Type B pancreatic cell (in vitro differentiated cells): ENCODE measurements at places on chromosomes 7 and 10. TPM values are rescaled to one million over a fixed set of nuclear protein-coding genes. Genes with fewer than 3 reads are reported as not detected.
A peak's percentile ranks its signal among the peaks of the same experiment; 100 is the strongest.

DNA sequence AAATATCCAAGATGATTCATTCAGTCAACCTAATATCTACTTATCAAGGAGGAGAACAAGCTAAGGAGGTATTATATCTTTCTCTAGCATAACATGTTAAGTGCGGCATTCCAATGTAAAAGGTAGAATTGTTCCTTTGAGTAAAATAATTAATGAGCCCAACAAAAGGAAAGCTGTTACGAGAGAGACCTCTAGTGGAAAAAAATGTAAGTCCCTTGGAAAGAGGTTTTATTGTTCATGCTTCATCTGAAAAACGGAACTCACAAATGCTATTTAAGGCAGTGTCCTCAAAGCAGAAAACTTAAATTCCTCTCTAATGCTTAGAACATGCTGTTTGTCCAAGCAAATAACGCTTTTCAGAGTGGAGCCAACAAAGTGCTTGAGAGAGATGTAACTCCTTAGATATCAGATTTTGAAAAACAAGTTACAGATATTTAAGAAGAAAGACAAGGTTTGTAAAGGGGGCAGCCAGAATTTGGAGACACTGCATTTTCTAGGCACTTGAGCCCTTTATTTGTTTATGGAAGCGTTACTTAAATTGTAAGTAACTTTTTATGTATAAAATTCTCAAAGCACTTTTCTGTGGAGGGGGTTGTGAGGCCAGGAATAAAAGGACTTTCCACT lies 119.9 kb downstream of the TFEC start:
- H3K27me3 ChIP-seq = no peaks in the 10 kb centered on the region
- H3K4me1 ChIP-seq = peaks cover 38% of the 10 kb centered on the region
- no peaks in the 10 kb centered on the region for H3K36me3 ChIP-seq
- DNase-seq = no peak

DNA sequence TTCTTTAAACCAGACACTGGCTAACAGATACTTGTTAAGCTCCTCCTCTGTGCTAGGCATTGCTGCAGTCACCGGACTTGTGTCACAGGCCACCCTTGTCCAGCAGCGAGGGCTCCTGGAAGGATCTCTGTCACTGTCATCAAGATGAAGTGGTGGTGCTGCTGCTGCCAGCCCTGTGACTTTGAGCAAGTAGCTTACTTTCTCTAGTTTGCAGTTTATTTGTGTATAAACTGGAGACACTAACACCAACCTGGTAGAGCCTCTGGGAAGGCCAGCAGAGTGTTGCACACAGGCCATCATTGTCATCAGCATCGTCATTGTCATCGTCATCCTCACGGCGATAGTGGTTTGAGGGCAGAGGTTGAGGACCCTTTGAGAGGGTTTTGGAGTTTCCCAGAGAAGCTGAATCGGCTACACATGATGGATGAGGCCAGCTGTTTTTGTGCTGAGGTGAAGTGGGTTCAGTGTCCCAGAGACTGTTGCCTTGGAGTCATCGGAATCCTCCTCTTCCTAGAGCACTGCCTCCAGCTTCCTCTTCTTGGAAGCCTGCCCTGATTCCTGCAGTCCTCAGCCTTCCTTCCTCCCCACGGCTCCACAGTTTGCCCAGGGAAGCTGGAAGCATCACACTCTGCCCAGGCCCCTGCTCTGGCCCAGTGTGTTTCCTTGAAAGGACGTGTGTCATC lies 128.4 kb downstream of the GRK5 start:
- no peak overlapping the region for H3K27ac ChIP-seq
- no peaks in the 10 kb centered on the region for H3K27me3 ChIP-seq
- peaks cover 38% of the 10 kb centered on the region for H3K4me1 ChIP-seq
- H3K36me3 ChIP-seq = peaks cover 5% of the 10 kb centered on the region
- DNase-seq = no peak

DNA sequence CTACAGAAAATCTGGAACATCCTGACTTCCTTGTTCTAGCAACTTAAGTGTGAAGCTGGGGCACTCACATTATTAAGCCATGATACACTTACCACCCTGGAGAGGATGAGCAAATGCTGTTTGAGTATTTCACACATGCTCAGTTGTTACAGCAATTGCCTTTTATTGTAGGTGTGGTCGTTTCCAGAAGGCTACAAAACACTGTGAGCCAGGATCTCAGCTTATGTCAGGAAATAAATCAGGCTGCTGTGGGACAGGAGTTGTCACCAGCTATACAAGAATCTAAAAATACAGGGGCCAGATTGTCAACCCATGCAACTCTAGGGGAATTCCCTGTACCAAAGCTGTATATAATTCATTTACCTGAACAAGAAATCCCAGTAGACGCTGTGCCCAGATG lies 273.3 kb upstream of the SP4 start:
- no peaks in the 10 kb centered on the region for H3K36me3 ChIP-seq
- no peaks in the 10 kb centered on the region for H3K4me1 ChIP-seq
- no peak overlapping the region for H3K27ac ChIP-seq
- no peak overlapping the region for H3K4me3 ChIP-seq
- DNase-seq = no peak

GRCh38 chr7:12291870-12292269 lies 80.8 kb downstream of the TMEM106B start:
- DNase-seq = no peak
- H3K4me1 ChIP-seq = peaks cover 18% of the 10 kb centered on the region
- no peak overlapping the region for H3K27ac ChIP-seq
- peaks cover 2% of the 10 kb centered on the region for H3K27me3 ChIP-seq
- H3K4me3 ChIP-seq = no peak overlapping the region
- H3K36me3 ChIP-seq = no peaks in the 10 kb centered on the region

GRCh38 chr10:5594271-5595049 lies 69.7 kb downstream of the CALML3 start:
- no peak for DNase-seq
- H3K4me1 ChIP-seq = peaks cover 71% of the 10 kb centered on the region
- peaks cover 5% of the 10 kb centered on the region for H3K27me3 ChIP-seq
- H3K27ac ChIP-seq = peak overlapping the region; percentile 75

- H3K27ac ChIP-seq = peak overlapping the region; percentile 91
- H3K36me3 ChIP-seq = peaks cover 4% of the 10 kb centered on the region
- peak; percentile 83 for DNase-seq
- H3K27me3 ChIP-seq = peaks cover 90% of the 10 kb centered on the region
- peak overlapping the region; percentile 92 for H3K4me3 ChIP-seq
- peaks cover 5% of the 10 kb centered on the region for H3K4me1 ChIP-seq
Observed at GRCh38 chr10:22340329-22341189, 4.7 kb upstream of the SPAG6 start.

- DNase-seq = no peak
- no peak overlapping the region for H3K4me3 ChIP-seq
- peaks cover 4% of the 10 kb centered on the region for H3K36me3 ChIP-seq
- H3K4me1 ChIP-seq = no peaks in the 10 kb centered on the region
Observed at GRCh38 chr7:72244826-72245398, 167.2 kb downstream of the CALN1 start.

The TSPAN33 gene
- 6.3 and 13.8 TPM in 2 replicates for total RNA-seq
